HuH-7 (cell line): ENCODE measurements at places on chromosomes 13 and 19.

- no peak for DNase-seq
These were observed 179.4 kb downstream of the NDFIP2 start for GRCh38 chr13:79660361-79660760.

GRCh38 chr13:97139691-97140090, 82.4 kb upstream of the MBNL2 start:
- DNase-seq = no peak

- DNase-seq = peak; percentile 58
These were observed 5.0 kb downstream of the MVB12A start for GRCh38 chr19:17424743-17425365.

GRCh38 chr19:7743425-7743841, 3.9 kb downstream of the CD209 start:
- no peak for DNase-seq

- DNase-seq = no peak
These were observed 170.5 kb downstream of the STK24 start for GRCh38 chr13:98406427-98406826.

GRCh38 chr19:31338069-31338776, 11.0 kb downstream of the TSHZ3 start:
- DNase-seq = peak; percentile 74

GRCh38 chr13:66482836-66483235, 747.3 kb downstream of the PCDH9 start:
- DNase-seq = no peak

- no peak for DNase-seq
These were observed 8.9 kb upstream of the AMER2 start for GRCh38 chr13:25180775-25181537.

GRCh38 chr19:54336893-54337857, 1.8 kb downstream of the LILRA4 start:
- DNase-seq = no peak

DNA sequence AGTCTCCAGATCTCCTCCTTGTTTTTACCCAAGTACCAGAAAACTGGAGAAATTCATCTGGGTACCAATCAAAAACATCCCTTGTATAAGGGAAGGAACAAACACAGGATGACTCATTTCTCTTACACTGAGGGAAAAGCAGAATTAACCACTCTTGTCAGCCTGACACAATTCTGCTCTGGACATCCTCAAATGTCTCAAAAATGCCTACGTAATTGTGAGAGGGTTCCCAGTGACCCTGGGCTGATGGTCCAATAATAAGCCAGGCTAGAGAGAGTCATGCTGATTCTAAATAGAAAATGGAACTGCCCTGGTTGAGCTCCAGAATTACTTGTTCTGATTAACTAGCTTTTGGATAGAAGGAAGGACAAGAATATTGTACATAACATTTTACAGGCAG, 14.5 kb downstream of the ZNF708 start:
- DNase-seq = no peak

DNA sequence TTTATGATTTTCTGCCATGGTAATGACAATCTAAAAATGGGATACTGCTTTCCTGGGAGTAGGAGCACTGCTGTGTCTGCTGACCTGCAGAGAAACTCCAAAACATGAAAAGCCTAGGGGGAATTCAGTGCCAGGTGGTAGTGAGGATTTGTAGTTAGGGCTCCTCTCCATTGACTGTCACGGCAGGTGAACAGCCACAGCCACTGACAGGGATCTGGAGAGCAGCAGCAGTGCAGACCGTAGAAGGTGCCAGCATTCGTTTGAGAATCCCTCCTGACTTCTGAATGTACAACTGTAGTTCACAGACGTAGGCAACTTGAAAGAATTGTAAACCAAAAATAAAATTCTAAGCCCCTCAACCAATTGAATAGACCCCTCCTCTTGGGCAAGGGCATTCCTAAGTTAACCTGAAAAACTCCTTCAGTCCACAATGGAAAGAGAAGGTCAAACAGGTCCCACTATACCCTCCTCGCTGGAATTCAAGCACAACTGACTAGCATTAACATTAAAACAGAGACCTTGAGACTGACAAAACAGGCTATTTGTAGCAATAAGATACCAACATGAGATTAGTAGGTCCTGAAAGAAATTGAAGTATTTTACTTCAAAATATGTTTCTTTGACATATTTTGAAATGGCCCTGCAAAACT, 1328.8 kb downstream of the OLFM4 start:
- no peak for DNase-seq

DNA sequence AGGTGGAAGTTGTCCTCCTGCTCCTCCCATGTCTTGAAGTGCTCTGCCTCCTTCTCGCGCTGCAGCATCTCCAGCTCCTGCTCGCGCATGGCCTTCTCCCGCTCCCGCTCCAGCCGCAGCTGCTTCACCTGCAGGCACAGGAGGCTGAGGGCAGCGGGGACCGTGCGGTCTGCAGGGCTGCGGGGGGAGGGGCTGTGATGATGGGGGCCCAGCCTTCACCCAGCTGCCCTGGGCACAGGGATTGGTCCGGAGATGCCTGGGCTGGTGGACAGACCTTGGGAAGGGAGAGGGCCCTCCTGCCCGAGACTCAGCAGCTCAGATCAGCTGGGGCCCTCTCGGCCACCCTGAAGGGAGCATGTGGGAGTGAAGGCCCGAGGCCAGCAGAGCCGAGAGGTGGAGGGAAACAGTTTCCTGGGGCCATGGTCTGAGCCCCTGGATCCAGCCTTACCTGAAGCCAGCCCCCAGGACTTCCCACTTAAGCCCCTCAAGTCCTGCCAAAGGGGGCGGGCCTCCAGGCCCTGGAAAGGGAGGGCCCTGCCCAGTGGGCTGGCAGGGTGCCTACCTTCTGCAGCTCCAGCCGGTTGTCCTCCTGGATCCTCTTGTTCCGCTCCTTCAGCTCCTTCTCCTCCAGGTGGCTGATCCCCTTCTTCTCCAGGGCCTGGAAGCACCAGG, 6.3 kb downstream of the CACTIN start:
- DNase-seq = no peak

- no peak for DNase-seq
These were observed 1048.6 kb downstream of the PCDH17 start for GRCh38 chr13:58680115-58680514.

GRCh38 chr19:42657556-42657955, 62.8 kb upstream of the CEACAM8 start:
- no peak for DNase-seq

DNA sequence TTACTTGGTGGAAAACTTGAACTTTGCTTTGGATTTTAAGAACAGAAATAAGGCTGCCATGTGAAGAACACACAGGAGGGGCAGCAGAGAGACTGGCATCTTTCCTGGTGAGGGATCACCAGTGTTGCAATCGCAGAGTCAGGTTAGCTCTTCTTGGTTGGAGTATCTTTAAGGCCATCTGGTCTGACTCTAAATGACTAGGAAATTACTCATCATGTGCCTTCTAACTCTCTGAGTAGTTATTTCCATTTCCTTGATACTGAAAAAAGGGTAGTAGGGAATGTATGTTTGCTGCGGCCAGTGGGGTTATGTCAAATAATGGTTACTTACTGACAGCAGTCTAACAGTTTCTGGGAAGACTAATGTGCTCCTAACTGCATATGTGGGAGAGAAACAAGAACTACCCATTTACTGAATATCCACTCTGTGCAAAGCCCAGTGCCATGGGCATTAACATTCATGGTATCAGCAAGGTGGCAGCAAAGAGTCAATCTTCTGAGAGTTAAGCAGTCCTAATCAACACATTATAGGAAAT, 122.1 kb downstream of the COG6 start:
- DNase-seq = no peak

DNA sequence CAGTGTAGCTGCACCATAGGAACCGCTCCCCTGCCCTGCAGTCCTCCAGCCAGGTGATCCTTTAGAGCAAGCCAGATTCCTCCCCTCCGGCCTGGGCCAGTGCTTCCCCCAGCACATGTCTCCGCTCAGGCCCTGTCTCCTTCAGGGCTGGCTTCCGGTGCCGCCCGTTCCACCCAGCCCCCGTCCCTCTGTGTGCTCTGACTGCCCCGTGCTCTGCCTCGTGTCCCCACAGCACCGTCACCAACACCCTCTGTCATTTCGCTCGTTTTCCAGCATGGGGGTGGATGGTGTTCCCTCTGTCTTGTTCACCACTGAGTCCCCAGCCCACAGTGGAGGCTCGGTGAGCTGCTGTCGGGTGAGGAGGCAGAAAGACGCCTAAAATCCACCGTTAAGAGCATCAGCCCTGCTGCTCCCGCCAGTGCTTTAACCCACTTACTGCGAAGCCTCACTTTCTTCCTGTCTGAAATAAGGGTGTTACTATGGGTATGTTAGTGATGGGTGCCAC, 54.5 kb downstream of the TSSK6 start:
- DNase-seq = no peak

- DNase-seq = no peak
These were observed 1254.2 kb upstream of the SLC10A2 start for GRCh38 chr13:104320446-104320845.

GRCh38 chr19:29482855-29483640, 42.7 kb upstream of the VSTM2B start:
- DNase-seq = no peak

DNA sequence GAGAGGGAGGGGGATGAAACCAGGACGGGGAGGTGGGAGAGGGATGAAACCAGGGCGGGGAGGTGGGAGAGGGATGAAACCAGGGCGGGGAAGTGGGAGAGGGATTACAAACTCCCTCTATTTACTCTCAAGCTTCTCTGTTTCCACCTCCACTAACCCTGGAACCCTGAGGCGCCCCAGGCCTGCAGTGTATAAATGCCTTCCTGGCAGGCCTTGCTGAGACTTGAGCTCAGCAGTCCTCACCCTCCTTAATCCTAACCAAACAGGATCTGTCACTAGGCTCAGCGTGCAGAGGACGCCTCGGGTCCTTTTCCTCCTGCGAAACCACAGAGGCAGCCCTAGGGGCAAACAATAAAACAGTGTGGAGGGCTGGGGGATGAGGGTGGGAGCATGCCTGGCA, 32.1 kb upstream of the OR1M1 start:
- DNase-seq = no peak

GRCh38 chr19:18456974-18457373, 19.0 kb upstream of the ISYNA1 start:
- DNase-seq = no peak

DNA sequence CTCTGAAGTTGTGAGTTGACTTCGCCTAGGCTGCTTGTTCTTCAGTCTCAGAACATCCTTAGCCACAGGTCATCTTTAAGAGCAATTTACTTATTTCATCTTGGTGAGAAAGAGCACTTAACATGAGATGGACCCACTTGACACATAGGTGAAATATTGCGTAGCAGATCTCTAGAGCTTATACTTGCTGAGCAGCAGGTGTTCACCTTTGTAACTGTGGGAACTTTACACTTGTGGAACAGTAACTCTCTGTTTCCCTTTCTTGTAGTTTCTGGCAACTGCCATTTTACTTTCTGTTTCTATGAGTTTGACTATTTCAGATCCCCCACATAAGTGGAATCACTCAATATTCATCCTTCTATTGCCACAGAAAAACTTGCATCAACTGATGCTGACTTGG, 95.7 kb downstream of the SLC10A2 start:
- DNase-seq = no peak

GRCh38 chr19:39671739-39672363, 16.1 kb downstream of the LGALS16 start:
- peak; percentile 37 for DNase-seq

DNA sequence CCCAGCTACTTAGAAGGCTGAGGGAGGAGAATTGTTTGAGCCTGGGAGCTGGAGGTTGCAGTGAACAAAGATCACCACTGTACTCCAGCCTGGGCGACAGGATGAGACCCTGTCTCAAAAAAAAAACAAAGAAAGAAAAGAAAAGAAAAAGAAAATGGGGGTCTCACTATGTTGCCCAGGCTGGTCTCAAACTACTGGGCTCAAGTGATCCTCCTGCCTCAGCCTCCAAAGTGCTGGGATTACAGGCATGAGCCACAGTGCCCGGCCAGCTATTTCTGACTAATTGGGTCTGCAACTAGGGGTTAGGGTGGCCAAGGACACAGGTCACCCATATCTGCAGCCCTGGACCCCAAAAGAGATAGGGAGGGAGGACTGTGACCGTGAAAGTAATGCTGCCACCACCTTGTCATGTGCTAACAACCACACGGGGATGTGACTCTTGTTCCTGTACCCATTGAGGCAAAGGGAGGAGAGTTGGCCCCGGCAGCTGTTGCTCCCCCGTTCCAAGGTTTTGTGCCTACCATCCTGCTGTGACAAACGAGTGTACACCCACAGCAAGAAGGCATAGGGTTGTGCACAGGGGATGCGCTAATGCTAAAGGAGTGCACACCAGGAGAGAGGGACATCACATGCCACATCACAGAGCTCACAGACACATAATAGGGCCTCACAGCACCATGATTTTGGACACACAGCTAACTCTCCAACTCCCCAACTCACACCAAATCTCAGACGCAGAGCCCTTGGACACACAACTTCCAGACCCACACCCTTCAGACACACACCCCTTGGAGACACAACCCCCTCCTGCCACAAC, 619 bp downstream of the MEF2B start:
- DNase-seq = no peak

DNA sequence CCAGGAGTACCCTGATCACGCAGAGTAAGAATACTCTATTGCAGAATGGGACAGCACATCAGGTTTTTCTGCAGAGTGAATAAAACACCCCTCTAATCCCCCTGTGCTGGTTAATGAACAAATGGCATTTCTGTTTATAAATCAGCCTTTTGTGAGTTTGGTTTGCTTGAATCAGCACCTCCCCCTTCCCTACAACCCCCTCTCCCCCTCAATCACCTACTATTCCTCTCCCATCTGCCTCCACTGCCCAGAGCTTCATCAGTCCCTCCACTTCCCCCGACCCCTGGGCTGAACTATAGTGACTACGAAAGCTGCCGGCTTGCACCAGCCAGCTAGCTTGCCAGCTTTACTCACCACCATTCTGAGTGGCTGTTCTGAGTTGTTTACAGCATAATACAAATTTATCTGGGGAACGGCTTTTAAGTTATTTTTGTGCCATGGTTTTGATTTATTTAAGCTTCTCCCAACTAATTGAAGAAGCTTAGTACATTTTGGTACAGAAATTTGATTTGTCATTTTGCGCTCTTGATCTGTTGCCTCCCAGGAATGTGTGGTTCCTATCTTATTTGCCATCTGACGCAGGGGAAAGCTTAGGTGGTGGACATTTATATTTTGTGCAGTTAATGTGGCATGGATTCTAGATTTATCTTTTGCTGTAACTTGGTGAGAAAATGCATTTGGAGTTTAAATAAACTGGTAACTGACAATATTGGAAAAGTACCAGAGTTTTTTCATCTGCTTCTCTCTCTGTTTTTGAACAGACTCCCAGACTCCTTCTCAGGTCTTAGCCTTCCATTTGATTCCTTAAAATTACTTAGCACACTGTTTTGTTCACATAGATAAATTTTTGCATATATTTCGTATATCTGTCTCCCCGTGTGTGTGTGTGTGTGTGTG, 41.7 kb upstream of the WDFY2 start:
- no peak for DNase-seq

- DNase-seq = no peak
These were observed 392.5 kb downstream of the DIAPH3 start for GRCh38 chr13:59771272-59771671.

DNA sequence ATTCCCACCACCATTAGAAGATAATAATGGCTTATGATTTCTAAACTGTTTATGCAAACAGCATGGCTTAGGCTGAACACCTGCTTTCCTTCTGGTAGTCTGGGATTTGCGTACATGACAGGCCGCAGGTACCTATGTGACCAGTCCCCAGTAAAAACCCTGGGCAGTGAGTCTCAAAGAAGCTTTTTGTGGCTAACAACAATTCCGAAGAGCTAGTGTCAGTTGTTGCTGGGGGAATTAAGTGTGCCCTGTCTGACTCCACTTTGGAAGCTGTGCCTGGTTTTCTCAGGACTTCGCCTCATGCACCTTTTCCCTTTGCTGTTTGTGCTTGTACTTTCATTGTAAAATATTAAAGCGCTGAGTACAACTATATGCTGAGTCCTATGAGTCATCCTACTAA, 250.2 kb upstream of the MIR17HG start:
- no peak for DNase-seq
